ENCODE measurements at places on chromosomes 5 and 9.
A peak's percentile ranks its signal among the peaks of the same experiment; 100 is the strongest.

DNA sequence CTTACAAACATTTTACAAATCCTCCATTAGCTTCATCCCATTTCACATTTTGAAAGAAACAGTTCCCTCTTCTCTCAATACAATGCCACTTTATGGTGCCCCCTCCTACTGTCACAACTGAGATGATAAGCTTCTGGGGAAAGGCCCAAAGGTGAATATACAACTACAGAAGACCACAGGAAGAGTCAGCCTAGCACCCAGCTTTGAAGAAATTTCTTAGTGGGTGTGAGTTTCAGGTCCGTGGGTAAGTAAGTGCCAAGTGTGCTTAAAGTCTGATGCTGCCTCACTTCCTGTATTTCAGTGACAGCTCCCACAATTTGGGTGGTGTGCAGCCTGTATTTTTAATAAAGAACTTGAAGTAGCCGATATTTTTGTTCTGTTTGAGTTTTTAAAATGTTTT is 68.1 kb downstream of the ARHGEF28 start:
- no peak for DNase-seq

DNA sequence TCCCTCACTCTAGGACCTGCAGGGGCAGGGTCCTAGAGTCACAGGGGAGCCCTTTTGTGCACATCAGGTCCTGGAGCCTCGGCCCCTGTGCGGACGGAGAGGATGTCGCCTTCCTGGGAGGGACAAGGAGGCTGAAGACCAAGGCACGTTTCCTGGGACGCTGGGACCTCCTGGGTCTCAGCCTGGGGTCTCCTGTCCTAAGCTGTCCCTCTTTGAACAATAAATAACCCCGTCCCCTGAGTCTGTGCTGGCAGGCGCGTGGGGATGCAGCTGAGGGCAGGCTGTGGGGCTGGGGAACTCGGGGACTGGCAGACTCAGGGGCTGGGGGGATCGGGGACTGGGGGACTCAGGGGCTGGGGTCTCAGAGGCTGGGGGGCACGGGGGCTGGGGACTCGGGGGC is 31.1 kb downstream of the PAEP start:
- DNase-seq = peak; percentile 20

DNA sequence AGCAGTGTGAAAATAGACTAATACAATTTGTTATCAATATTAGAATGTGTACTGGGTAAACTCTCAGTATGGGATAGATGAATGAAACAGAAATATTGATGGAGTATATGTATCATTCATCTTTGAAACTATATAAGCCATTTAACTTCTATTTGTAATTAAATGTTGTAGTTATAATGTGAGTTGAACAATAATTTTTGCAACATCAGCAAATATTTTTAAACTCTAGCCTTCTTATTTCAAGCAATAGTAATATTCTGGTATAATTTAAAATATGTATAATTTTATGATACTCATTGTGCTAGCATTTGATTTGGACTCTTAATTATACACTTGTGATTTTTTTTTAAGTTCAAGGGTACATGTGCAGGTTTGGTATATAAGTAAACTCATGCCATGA is 59.6 kb upstream of the RGMB start:
- no peak for DNase-seq

DNA sequence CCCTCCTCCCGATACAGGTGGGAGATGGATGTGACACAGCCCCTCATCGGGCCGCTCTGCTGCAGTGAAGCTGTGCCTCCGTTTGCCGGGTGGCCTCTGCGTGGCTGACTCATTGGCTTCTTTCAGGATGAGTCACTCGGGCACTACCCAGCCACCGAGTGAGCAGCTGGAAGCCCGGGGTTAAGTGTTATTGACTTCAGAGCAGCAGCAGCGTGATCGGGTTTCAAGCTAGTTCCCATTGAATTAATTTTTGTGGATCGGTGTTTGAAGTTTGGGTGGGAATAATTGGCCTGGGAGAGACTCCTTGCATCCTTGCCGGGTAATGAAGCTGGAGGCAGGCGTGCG is 266.4 kb upstream of the IRX4 start:
- peak; percentile 71 for DNase-seq

GRCh38 chr9:133569891-133570690 is 35.6 kb downstream of the ADAMTSL2 start:
- peak; percentile 76 for DNase-seq

- DNase-seq = no peak
Observed at GRCh38 chr9:89419978-89420394, 77.9 kb downstream of the SEMA4D start.

DNA sequence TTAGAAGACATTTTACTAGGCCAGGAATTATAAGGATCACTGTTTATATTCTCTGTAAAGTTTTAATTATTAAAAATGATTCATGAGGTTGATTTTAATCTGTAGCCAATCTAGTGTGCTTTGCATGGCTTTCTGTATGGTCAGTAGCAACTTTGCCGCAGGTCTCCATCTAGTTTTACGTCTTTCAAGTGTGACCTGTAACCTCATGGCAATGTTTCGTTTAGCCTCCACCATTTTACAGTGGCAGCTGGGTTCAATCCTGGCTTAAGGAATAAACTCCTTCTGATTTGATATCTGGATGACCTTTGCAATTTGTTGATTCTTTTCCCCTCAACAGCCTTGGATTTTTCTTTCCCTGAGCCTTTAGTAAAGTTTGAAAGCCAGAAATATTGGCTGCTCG is 434.5 kb upstream of the CDH9 start:
- DNase-seq = no peak

DNA sequence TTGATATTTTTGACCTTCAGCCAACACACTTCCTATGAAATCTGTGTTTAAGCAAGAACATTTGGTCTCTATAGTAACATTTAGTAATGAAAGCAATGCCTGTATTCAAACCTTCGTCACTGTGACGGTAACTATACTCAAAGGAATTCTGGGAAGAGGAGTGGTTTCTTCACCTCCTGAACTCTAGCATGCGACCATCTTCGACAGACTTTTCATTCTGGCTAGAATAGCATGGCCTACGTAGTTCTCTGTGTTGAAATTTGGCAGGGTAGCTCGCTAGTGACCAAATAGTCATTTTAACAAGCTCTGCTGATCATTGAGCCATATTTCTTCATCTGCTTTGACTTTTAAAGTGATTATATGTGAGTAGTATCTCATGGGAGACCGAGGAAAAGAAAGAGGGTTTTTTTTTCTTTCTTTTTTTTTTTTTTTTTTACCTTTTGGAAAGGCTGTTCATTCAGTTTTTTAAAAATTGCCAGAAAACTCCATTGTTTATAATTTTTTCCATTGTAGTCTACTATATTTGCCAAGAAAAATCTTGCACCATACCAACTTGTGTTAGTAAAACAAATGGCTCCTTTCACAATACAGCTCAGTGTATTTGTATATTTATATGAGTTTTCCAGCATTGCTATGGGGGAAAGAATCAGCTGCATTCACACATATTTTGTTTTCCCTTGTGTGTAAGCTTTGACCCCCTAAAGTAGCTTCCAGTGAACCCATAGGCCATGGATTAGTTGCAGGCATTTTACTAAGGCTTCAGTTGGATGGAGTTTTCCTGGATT is 166.8 kb downstream of the NNT start:
- no peak for DNase-seq

DNA sequence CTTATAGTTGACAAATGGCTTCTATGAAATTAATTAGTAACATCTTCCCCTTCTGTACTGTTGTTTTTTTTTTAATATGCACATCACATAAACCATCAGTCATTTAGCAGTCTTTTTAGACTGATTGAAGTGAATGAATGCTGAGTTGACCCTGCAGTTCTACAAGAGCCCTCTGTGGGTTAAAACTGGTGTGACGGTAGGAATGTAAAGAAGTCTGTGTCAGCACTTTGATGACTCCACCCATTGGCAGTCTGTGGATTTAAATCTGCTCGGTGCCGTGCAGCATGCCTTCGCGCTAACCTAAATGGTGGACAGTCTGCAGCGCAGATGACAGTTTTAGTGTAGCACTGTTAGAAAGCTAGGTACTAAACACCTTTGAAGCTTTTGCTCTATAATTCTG is 3.1 kb downstream of the GTF3C4 start:
- peak; percentile 38 for DNase-seq

GRCh38 chr5:137015540-137016116 is 483.5 kb downstream of the SPOCK1 start:
- DNase-seq = no peak

GRCh38 chr9:82651474-82651873 is 411.5 kb downstream of the RASEF start:
- peak; percentile 37 for DNase-seq

- no peak for DNase-seq
Observed at GRCh38 chr9:96559339-96559943, 60.2 kb downstream of the CDC14B start.

DNA sequence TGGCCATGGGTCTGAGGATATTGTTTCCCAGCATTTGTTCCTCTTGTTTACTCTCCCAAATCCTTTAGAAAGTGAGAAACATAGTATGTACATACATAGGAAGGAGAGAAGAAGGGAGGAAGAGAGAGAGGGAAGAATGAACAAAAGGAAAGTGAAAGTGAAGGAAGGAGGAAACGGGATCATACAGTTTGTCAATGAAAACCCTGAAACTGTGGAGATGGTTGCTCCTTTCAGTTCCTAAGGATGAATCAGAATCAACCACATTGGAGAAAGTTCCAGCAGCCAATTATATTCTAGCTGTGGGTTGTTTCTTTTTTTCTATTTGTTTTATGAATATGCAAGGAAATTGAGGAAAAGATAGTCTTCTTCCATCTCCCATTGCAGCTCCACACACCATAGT is 396.5 kb downstream of the MLLT3 start:
- DNase-seq = no peak

- DNase-seq = no peak
Observed at GRCh38 chr5:133990396-133990795, 14.4 kb downstream of the VDAC1 start.

DNA sequence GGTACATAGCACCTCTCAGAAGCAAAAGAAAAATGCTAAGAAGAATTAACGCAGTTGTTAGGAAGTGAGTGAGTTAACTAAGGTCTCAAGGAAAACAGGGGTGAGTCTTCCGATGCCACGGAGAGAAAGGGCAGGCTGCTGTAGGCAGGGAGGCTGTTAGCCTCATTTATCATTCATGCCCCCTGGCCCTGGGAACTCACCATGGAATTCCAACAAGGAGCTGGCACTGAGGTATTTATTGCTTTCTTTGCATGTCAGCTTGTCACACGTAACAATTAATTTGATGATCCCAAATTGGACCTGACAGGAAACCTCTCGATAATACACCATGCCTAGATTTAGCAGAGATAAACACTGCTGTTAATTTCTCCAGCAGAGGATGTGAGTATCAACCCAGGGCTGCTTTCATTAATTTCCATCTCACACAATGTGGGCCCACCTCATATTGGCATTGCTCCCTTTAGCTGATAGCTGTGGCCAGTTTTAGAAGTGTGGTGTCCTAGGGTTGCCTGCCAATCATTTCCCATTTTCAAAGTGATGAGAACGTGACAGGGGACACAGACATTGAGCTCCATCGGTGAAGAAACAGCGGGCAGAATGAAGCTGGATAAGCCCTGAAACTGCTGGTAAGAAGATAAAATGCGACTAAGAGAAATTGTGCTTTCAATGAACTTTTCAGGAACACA is 45.3 kb downstream of the DAP start:
- no peak for DNase-seq

GRCh38 chr9:15369238-15369637 is 53.4 kb upstream of the SNAPC3 start:
- no peak for DNase-seq

GRCh38 chr9:137534256-137535119 is 15.7 kb downstream of the PNPLA7 start:
- peak; percentile 59 for DNase-seq

DNA sequence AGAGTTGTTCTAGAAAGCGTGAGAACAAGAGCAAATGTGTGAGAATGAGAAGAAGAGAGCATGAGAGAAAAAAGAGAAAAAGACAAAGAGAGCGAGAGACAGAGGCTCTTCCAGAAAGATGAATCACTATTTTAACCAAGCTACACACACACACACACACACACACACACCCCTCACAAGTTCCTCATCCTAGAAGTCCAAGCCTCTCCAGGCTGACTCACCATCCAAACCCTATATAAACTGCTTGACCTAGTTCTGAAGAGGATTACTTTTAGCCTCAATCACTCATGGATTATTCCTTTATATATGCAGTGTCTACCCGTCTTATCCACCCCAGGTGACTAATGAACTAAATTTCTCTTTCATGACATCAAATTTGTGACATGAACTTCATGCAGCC is 37.6 kb downstream of the C9orf57 start:
- DNase-seq = no peak

GRCh38 chr9:121784731-121785411 is 133.4 kb downstream of the DAB2IP start:
- peak; percentile 64 for DNase-seq

DNA sequence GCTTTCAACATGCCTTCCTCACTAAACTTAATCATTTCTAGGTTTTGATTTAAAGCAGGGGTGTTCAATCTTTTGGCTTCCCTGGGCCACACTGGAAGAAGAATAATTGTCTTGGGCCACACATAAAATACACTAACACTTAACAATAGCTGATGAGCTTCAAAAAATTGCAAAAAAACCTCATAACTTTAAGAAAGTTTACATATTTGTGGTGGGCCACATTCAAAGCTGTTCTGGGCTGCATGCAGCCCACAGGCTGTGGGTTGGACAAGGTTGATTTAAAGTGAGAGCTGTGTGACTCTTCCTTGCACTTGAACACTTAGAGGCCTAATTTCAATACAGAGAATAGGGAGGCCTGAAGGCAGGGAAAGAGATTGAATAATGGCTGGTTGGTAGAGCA is 598.3 kb downstream of the EFNA5 start:
- no peak for DNase-seq

DNA sequence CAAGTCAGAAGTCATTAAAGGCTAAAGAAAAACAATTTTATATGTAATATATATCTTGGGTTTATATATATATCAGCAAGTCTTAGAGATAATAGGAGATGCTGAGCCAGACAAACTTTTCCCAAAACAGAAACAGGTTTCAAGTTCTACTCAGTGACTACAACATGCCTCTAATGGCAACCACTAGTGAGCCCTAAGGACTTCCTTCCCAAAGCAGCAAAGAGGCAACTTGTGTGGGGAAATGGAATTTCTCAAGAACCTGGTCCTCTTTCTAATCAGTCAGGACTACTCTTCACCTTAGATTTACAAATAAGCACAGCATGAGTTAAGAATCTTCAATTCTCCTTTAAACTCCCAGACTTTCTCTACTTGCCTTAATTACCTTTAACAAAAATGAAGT is 17.6 kb downstream of the RNF38 start:
- DNase-seq = no peak

- no peak for DNase-seq
Observed at GRCh38 chr9:134807716-134808446, 72.7 kb upstream of the FCN2 start.

- DNase-seq = peak; percentile 46
Observed at GRCh38 chr5:59275510-59276324, 617.8 kb downstream of the PDE4D start.

- DNase-seq = no peak
Observed at GRCh38 chr5:74179179-74179578, 461.3 kb downstream of the ENC1 start.

DNA sequence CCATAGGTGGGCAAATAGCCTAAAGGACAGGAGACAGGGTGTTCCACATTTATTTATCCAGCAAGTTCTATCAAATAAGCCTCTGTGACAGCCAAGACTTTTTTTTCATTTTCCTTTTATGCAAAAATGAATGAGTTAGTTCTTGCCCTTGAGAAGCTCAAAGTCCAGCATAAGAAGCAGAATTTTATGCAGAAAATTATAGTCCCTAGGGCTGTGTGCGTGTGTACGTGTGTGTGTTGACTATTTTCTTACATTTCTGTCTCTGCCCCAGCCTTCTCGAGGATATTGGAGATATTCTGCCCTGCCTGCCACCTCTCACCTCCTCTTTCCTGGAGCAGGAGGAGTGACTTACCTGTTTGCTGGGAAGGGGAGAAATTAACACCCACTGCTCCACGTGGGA is 221.9 kb downstream of the SREK1 start:
- no peak for DNase-seq

All from H9 (cell line).